Progenitor cell of endocrine pancreas (in vitro differentiated cells): ENCODE measurements at places on chromosomes 1 and 21.

GRCh38 chr1:235734335-235734734 lies 84.8 kb upstream of the GNG4 start:
- DNase-seq = no peak

- no peak for DNase-seq
These were observed 62.3 kb downstream of the LDLRAD2 start for GRCh38 chr1:21874328-21874727.

DNA sequence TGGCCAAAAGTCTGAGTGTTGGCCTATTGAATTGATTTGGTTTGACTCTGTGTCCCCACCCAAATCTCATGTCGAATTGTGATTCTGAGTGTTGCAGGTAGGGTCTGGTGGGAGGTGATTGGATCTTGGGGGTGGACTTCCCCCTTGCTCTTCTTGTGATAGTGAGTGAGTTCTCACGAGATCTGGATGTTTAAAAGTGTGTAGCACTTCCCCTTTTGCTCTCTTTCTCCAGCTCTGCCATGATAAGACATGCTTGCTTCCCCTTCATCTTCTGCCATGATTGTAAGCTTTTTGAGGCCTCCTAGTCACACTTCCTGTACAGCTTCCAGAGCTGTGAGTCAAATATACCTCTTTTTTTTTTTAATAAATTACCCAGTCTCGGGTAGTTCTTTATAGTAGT lies 297.1 kb upstream of the ZRANB2 start:
- DNase-seq = no peak

- no peak for DNase-seq
These were observed 43.0 kb upstream of the TARS2 start for GRCh38 chr1:150444232-150444631.

DNA sequence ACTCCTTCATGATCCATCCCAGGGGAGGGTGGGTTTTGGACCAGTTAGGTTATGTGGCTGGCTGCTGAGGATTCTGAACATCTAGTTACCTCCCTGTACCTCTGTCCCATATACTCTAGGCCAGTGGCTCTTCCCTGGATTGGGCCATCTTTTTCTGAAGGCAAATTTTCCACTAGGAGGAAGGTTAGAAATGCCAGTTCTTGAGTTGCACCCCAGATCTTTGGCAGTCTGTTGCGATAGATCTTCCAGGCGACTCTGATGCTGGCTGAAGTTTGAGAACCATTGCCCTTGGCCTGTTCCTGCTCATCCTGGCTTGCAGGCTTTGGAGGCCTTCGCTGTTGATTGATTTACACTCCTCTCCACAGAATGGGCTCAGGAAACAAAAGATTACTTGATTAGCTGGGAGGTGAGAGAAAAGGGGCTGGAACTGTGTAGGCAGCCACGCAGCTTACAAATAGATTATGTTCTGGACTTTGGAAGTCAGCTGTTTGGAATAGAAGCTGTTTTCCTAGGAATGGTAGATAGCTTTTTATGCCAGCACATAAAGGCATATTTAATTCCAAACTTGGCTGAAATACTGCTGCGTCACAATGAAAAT lies 110.1 kb downstream of the MRPS6 start:
- no peak for DNase-seq

DNA sequence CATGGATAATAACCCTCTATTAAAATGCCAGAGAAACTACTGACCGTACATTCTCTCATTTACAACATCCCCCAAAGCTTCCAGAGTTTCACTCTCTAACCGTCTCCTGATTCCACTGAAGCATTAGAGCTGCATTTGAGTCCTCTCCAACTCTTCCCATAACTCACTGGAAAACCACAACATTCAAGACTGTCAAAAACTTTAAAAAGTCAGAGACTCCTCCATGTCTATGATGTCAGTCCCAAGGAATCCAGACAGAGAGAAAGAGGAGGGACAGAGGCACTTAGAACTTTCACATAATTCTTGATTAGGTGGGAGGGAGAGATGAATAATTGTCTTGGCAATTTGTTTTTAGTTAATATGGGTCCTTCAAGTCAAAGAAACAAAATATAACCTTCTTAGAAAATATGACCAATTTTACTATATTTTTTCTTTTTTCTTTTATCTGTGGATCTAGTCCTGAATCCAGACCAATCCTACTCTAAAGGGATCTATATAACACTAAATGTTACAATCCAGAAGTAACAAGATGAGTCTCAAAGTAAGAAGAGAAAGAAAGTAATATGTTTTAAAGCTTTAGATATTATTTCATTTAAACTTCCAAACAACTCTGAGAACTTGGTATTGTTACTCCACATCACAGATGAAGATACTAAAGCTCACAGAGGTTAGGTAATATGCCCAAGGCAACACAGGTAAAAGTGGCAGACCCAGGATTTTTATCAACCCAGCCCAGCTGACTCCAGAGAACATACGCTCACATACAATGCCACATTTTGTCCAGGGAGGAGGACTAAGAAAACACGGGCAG lies 23.8 kb downstream of the OTUD7B start:
- no peak for DNase-seq

DNA sequence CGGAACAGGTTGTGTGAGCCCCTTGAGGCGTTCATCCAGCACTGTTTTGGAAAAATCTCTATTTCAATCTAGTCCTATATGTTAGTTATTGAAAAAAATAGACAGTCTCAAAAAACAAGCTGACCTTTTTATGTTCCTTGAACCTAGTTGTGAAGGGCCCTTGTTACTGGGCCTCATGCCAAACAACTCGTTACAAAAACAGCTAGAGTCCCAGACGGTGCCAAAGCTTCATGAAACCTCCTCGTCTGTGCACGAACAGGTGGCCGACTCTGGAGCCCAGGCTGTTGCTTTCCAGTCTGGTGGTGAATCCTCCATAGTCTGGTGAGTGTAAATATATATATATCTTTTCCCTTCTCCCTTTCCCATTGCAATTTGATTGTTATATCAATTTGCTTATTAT lies at the start of gene CHIA:
CHIA (plus strand) TSS at position 222 of the 400 bp plus-strand sequence. CDS start 19,617 bp downstream, outside the sequence.
- no peak for DNase-seq

GRCh38 chr1:53592985-53593757 lies 134.0 kb downstream of the DMRTB1 start:
- DNase-seq = no peak
